ENCODE measurements at places on chromosomes 4 and X. TPM values are rescaled to one million over a fixed set of nuclear protein-coding genes. Genes with fewer than 3 reads are reported as not detected.
A peak's percentile ranks its signal among the peaks of the same experiment; 100 is the strongest.

Gene CPZ
- not detected for total RNA-seq

Gene CYTL1
- total RNA-seq, result 29.8 TPM

DNA sequence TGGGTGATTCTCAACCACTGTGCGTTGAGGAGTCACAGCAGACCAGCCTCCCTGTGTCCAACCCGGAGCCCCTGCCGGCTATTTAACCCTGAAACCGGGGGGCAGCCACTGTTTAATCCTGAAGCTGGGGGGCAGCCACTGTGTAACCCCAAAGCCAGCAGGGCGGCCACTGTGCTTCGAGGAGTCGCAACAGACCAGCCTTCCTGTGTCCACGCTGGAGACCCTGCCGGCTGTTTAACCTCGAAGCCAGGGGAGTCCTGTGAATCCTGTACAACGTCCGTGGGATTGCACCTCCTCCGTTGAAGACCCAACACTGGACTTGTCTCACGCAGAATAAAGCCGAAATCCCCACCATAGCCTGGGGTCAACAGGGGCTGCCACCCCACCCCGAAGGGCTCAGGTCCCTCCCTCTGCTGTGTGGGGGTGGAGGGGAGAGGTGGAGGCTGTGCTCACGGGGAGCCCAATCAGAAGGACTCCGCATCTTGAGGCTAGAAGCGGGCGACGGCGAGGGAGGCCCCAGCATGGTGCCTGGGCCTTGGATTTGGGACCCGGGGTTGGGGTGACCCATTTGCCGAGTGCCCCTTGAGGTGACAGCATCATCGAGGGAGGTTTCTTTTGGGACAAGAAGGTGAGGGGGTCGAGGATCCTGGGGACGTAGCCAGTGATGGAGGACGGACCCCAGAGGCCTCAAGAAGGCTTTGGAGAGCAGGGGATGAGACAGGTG is 94.9 kb downstream of the ADRA2C start:
- H3K4me3 ChIP-seq, result no peak overlapping the region
- DNase-seq, result no peak

Gene PPP2R2C
- total RNA-seq, result 0.09 TPM

Gene MAGEC3
- total RNA-seq, result not detected

Gene PRDM8
- total RNA-seq, result 0.82 TPM

GRCh38 chr4:1109898-1110506 is 3.4 kb downstream of the RNF212 start:
- H3K4me1 ChIP-seq, result no peaks in the 10 kb centered on the region
- DNase-seq, result no peak
- no peak overlapping the region for H3K4me3 ChIP-seq
- H3K27ac ChIP-seq, result no peak overlapping the region
- H3K36me3 ChIP-seq, result no peaks in the 10 kb centered on the region

Gene SRPK3
- total RNA-seq, result 0.40 TPM

- peaks cover 2% of the 10 kb centered on the region for H3K4me1 ChIP-seq
- no peak overlapping the region for H3K27ac ChIP-seq
- H3K4me3 ChIP-seq, result no peak overlapping the region
- H3K36me3 ChIP-seq, result no peaks in the 10 kb centered on the region
- no peaks in the 10 kb centered on the region for H3K27me3 ChIP-seq
- DNase-seq, result no peak
Observed at GRCh38 chr4:47567511-47567910, 82.4 kb downstream of the ATP10D start.

Gene TREX2
- 1.9 TPM for total RNA-seq

Gene VCX
- total RNA-seq, result not detected

GRCh38 chr4:143377611-143378099 is 41.0 kb downstream of the GAB1 start:
- H3K4me1 ChIP-seq, result peaks cover 18% of the 10 kb centered on the region
- no peak for DNase-seq
- H3K27ac ChIP-seq, result no peak overlapping the region
- no peaks in the 10 kb centered on the region for H3K36me3 ChIP-seq

Gene GUF1
- 19.9 TPM for total RNA-seq

DNA sequence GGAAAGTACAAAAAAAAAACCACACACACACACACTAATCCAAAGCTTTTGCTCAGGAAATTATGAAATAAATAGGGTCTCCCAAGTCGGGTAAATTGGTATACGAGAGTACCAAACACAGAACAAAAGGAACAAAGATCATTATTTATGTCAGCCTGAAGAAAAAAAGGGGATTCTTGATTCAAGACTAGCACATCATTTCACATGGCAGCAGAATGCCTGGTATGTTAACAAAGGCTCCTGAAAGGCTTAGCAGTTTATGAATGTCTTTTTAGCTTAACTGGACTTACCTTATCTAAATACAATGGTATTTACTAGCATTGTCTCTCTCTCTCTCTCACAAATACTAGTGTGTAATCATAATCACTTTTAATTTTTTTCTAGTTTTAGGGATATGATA is 11.3 kb downstream of the RAP2C start:
- H3K27me3 ChIP-seq, result no peaks in the 10 kb centered on the region
- no peak overlapping the region for H3K27ac ChIP-seq
- H3K4me1 ChIP-seq, result peaks cover 5% of the 10 kb centered on the region
- H3K36me3 ChIP-seq, result no peaks in the 10 kb centered on the region
- no peak for DNase-seq

- H3K36me3 ChIP-seq, result no peaks in the 10 kb centered on the region
- H3K27ac ChIP-seq, result peak overlapping the region; percentile 41
- no peak overlapping the region for H3K4me3 ChIP-seq
Observed at GRCh38 chr4:7960790-7961655, 21.4 kb upstream of the AFAP1 start.

Data from endothelial cell of umbilical vein (primary cell).